ENCODE measurements at places on chromosomes 13 and 19. TPM values are rescaled to one million over a fixed set of nuclear protein-coding genes. Genes with fewer than 3 reads are reported as not detected.

SIGLEC7 gene
- not detected for total RNA-seq

TEKTIP1 gene
- total RNA-seq = 1.8 TPM

ADGRE1 gene
- 6.6 TPM for total RNA-seq

WDR62 gene
- total RNA-seq = 17.7 TPM

DNA sequence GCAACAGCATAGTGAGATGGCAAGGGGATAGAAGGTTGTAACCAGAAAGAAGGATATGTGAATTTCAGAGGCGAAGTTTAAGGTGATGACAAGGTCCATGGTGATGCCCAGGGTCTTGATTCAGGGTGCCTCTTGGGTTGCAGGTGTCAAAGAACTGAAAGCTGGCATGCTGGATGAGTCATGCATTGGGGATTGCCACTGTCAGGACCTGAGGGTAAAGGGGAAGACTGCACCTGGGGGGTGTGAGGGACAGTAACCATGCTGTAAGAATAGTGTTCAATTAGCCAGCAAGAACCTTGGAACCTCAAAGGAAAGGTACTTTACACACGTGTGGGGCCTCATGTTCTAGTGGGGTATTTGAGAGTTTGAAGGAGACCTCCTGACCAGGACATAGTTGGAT lies 279.6 kb downstream of the SLC7A1 start:
- H3K4me3 ChIP-seq = no peak overlapping the region
- H3K27ac ChIP-seq = no peak overlapping the region
- H3K27me3 ChIP-seq = no peaks in the 10 kb centered on the region
- H3K4me1 ChIP-seq = no peaks in the 10 kb centered on the region

GRCh38 chr19:32322541-32322940 lies 22.9 kb upstream of the ZNF507 start:
- H3K4me1 ChIP-seq = no peaks in the 10 kb centered on the region
- H3K4me3 ChIP-seq = no peak overlapping the region
- DNase-seq = no peak
- H3K27me3 ChIP-seq = peaks cover 20% of the 10 kb centered on the region

DNA sequence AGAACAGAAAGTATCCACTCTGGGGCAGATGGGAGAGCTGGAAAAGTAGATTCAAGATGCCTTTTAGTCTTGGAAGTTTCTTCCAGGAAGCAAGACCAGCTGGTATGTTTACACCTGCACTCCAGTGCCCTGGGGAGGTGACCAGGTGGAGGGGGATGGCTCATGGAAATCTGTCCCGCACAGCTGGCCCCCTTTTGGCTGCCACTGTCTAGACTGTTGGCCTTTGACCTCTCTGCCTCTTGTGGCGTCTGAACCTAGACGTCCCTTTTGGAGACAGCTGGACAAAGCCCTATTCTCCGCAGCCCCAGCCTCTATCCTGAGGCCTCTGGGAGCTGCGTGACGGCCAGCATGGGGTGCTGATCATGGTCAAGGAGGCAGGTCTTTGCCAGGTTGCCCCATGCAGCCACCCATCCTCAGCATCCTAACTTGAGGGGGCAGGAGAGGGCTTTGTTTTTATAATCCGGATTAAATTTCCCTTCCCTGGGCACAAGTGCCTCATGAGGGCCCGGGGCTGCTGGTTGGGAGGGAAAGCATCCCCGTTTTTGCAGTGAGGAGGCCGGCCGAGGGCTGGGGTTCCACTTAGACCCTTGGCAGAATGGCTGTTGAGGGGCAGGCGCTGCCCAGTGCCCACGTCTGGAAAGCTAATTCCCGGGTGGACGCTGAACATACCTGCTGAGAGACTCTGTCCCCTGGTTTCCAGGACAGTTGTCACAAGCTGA lies 17.3 kb upstream of the GDF15 start:
- H3K4me3 ChIP-seq = no peak overlapping the region
- H3K27ac ChIP-seq = no peak overlapping the region
- H3K4me1 ChIP-seq = peaks cover 4% of the 10 kb centered on the region
- DNase-seq = no peak
- no peaks in the 10 kb centered on the region for H3K27me3 ChIP-seq

DNA sequence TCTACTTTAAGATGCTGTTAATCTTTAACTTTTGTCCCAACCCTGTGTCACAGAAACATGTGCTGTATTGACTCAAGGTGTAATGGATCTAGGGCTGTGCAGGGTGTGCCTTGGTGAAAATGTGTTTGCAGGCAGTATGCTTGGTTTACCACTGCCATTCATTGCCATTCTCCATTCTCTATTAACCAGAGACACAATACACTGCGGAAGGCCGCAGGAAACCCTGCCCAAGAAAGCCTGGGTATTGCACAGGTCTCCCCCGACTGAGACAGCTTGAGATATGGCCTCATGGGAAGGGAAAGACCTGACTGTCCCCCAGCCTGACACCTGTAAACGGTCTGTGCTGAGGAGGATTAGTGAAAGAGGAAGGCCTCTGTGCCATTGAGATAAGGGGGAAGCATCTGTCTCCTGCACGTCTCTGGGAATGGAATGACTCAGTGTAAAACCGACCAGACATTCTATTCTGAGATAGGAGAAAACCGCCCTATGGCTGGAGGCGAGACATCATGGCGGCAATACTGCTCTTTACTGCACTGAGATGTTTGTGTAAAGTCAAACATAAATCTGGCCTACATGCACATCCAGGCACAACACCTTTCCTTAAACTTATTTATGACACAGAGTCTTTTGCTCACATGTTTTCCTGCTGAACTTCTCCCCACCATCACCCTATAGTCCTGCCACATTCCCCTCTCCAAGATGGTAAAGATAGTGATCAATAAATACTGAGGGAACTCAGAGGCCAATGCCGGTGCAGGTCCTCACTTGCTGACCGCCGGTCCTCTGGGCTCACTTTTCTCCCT lies 13.1 kb upstream of the ZNF888 start:
- H3K4me3 ChIP-seq = no peak overlapping the region
- DNase-seq = no peak
- H3K27ac ChIP-seq = no peak overlapping the region
- H3K4me1 ChIP-seq = peaks cover 17% of the 10 kb centered on the region

DNA sequence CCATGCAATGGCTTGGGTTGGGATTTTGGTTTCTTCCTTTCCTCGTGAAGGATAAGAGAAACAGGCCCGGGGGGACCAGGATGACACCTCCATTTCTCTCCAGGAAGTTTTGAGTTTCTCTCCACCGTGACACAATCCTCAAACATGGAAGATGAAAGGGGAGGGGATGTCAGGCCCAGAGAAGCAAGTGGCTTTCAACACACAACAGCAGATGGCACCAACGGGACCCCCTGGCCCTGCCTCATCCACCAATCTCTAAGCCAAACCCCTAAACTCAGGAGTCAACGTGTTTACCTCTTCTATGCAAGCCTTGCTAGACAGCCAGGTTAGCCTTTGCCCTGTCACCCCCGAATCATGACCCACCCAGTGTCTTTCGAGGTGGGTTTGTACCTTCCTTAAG lies 24.1 kb downstream of the SPC24 start:
- no peak overlapping the region for H3K4me3 ChIP-seq
- DNase-seq = no peak
- no peaks in the 10 kb centered on the region for H3K27me3 ChIP-seq
- no peaks in the 10 kb centered on the region for H3K4me1 ChIP-seq
- no peak overlapping the region for H3K27ac ChIP-seq

DNA sequence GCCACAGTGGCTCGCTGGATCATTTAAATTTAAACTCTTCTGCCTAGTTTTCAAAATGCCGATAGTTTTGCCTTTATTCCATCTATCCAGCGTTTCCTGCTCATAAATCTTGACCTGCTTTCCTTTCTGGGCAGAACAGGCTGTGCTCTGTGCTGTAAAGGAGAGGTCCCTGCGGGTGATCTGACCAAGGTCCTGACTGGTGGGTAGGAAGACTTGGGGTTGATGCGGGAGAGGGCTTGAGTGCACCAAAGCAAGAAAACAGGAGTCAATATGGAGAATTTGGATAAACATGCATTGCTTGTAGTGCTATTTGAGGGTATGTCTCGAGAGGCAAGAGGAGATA lies 533.6 kb downstream of the MYO16 start:
- peaks cover 8% of the 10 kb centered on the region for H3K4me1 ChIP-seq
- no peak overlapping the region for H3K4me3 ChIP-seq
- DNase-seq = no peak

DNA sequence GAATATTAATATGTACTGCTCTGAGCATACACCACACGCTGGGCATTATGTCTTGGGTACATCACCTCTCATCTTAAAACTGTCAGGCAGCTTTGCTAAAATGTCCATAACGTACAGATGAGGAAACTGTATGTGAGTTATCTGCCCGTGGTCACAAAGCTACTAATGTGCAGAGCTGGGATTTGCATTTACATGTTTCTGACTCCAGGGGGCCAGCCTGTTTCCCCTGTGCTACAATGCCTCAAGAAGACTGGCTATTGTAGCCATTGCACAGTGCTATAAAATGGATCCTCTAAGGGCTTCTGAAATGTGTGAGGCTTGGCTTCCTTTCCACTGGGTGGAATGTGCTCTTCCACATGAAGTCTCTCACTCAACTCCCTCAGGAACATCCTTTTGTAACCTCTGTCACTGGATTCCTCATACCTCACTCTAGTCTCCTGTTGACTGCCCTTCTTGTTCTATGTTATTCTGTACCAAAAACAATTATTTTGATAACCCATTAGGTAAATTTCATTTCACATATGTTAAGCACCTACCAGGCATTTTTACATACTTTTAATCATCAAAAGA lies 95.6 kb upstream of the HTR2A start:
- no peaks in the 10 kb centered on the region for H3K4me1 ChIP-seq
- H3K27me3 ChIP-seq = peaks cover 4% of the 10 kb centered on the region
- no peak overlapping the region for H3K27ac ChIP-seq

Data from activated CD4-positive, alpha-beta memory T cell treated with anti-CD3 and anti-CD28 coated beads for 36 hours (primary cell).